COLO829 (cell line): ENCODE measurements at places on chromosomes 2 and 18.
A peak's percentile ranks its signal among the peaks of the same experiment; 100 is the strongest.

- no peak for DNase-seq
Measured at GRCh38 chr2:238009563-238009962, 42.7 kb downstream of the UBE2F start.

- no peak for DNase-seq
Measured at GRCh38 chr2:25446122-25446521, 104.4 kb upstream of the DNMT3A start.

DNA sequence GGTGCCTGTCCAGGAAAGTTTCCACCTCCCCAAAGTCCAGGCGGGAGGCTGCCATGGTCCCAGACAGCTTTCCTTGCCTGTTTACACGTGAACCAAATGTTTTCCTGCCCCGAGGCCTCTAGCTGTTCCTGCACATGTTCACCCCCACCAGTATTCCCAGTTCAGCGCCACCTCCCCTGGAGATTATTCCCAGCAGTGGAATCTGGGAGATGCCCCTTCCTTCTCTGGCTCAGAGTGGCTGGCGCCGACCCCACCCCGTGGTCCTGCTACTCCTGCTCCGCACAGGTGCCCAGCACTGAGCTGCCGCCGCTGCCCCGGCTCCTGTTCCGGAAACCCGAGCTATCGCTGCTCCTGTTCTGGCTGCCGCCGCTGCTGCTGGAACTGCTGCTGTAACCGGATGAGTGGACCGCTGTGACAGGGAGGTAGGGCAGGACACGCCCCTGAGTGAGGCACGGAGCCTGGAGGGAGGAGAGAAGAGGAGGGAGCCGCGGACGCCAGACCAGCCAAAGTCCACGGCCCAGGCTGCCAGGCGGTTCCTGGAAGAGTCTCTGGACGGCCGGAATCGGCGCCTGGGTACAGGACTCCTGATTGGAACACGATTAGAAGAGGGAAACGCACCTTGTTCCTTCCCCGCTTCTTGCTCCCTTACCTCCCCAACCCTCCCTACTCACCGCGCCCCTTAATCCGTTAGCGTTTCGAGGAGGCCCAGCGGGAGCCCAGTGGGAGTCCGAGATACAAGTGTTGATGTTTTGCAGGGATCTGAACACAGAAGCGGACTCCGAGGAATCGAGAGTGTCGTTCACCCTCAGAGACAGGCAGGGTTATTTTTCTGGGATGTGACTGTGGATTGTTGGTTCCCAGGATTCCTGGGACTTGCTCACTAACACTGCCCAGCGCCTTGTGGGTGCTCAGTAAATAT, at the start of gene PDE11A:
TSS of gene PDE11A (minus strand) at position 395 of the 919 bp plus-strand sequence. CDS start at position 55, 340 bp downstream.
- peak; percentile 20 for DNase-seq

GRCh38 chr2:69798290-69798908, 31.1 kb upstream of the GMCL1 start:
- no peak for DNase-seq

DNA sequence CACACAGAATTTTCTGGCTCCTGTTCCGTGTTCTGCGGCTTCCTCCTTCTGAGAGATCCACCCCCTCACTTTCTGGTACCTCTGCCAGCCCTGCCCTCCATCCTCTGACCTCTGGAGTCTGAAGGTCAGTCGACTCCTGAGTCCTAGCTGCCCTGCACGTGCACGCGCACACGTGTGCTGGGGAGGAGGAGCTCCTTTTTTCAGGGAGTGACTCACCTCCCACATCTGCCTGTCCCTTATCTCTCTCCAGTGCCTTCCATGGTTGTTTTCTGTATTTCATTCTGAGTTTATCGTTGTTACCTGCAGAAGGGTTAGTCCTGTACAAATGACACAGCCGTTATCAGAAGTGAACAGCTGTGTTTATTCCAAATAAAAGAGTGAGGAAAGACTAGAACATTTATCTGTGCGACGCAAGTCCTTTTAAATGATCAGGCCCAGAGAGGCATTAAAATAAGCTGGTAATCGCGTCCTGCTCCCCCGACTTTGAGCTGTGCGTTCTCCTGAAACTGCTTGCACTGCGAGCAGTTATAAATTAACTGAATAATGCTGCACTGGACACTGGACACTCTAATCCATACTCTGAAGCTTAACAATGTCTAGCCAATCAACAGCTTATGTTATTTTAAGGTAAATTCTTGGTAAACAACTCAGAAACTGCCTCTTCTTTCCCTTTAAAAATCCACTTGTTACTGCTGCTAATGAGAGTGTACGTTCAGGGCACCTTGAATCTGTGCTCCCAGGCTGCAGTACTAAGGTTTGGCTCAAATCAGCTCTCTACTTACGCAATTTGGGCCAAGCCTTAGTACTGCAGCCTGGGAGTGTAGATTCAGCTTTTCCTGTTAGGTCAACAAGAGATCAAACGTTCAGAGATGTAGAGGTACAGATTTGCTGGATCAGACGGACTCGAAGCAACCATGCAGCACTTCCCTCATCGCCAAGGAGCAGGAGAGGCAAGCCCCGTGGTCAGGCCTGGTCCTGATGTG, 72.5 kb downstream of the GALR1 start:
- DNase-seq, result no peak

DNA sequence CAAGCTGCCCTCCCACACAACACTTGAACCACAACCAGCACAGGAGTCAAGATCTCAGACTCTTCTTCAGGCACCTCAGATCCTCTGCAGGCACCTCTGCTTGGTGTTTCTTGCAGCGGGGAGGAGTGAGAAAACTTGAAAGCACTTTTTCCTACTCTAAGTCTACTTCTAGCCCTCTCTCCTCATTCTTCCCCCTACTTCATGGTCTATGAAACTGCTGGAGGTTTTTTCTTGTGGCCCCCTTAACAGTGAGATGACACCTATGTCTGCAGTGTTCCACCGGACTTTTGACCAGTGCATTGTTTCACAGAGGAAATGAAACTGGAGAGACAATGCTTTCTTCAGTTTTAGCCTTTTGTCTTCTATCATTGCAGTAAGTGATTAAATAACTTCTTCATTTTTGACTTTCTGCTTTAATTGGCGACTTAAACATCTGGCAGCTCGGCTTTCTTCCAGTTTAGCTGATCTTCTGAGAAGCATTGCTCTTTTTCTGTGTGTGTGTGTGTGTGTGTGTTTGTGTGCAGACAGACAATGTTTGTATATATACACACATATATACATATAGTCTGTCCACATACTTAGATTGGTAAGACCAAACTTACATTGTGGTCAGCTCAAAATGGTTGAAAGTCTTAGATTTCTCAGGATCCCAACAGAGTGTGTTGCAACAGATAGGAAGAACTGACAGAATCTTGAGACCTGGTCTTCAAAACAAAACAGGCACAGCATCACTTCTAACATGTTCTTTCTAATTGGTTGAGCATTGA, 1474.0 kb upstream of the TMEFF2 start:
- no peak for DNase-seq
